Stomach (tissue), 19 donors: ENCODE measurements at places on chromosomes 2 and 18. TPM values are rescaled to one million over a fixed set of nuclear protein-coding genes. Genes with fewer than 3 reads are reported as not detected.
A peak's percentile ranks its signal among the peaks of the same experiment; 100 is the strongest.

DNA sequence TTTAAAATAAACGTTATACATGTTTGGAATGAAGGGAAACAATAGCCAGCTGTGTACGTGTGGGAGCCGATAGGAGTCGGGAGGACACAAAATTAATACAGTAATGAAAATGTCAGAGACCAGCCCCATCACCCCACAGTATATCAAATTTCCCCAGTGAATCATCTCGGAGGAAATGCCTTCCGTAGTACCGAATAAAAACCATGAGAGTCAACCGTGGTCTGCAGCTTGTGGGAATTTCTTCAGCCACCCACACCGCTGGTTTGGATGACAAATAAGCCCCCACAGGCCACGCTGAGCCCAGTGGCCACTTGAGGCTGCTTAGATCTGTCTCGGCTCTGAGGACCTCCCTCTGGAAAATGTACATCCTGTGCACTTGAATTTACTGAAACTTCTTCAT lies 133.7 kb downstream of the COL6A3 start:
- DNase-seq, result no peak

- no peak for DNase-seq
Measured at GRCh38 chr2:232053777-232054176, 92.3 kb downstream of the DIS3L2 start.

HOXD4 gene
- 9.6 TPM for total RNA-seq

DNA sequence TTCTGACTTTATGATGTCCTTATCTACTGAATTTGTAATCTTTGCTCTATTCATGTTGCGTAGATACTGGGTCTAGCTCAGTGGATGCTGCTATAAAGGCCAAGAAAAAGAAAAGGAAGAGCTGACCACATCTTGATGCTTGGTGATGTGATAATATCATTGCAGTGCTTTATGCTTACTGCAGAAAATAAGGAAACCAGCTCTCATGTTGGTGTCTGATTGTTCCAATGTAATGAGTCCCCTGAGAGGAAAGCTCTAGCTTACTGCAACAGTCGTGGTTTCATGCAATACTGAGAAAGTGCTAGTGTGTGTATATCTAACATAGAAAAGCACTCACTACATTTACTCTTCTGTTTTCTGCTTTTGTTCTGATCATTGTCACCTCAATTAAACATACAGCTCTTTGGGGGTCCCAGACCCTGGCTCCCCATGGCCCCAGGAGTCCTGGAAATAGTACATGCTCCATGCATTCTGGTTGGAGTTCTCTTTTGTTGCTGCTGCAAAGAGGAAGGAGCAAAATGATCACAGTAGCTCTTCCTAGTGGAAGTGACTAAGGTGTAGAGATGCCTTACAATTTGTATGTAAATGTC lies 338.8 kb downstream of the CYRIA start:
- DNase-seq, result no peak

DNA sequence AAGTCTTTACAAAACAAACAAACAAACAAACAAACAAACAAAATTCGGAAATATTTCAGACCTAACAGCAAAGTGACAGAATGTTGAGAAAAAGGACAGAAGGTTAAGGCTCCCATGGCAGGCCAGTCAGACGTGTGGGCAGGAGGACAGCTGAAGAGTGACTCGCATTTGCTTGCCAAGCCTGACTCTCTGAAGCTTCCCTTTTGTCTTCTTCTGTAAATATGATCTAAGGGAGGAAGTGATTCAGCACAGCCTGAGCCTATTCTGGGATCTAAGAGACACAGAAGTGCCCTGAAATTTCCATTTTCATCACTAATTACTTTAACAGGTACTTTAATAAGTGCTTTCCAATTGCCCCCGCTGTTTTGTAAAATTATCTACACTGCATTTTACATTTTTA lies 134.0 kb upstream of the LYPD1 start:
- DNase-seq, result peak; percentile 17

GRCh38 chr2:237596520-237597195 lies 6.1 kb upstream of the RAB17 start:
- no peak for DNase-seq

GRCh38 chr2:102206666-102207341 lies 20.0 kb downstream of the IL1RL2 start:
- peak; percentile 92 for DNase-seq

FBXO11 gene
- total RNA-seq, result 87.9 TPM
